ENCODE measurements at places on chromosomes 2 and 18.

- no peak for DNase-seq
Measured at GRCh38 chr18:8984131-8984721, 118.3 kb upstream of the NDUFV2 start.

GRCh38 chr2:122519366-122519765, 763.9 kb downstream of the TSN start:
- no peak for DNase-seq

GRCh38 chr2:7812231-7812995, 869.4 kb upstream of the ID2 start:
- DNase-seq: no peak

- DNase-seq: no peak
Measured at GRCh38 chr2:208489687-208490086, 83.1 kb downstream of the PTH2R start.

GRCh38 chr2:132515010-132515409, 98.4 kb downstream of the GPR39 start:
- DNase-seq: no peak

DNA sequence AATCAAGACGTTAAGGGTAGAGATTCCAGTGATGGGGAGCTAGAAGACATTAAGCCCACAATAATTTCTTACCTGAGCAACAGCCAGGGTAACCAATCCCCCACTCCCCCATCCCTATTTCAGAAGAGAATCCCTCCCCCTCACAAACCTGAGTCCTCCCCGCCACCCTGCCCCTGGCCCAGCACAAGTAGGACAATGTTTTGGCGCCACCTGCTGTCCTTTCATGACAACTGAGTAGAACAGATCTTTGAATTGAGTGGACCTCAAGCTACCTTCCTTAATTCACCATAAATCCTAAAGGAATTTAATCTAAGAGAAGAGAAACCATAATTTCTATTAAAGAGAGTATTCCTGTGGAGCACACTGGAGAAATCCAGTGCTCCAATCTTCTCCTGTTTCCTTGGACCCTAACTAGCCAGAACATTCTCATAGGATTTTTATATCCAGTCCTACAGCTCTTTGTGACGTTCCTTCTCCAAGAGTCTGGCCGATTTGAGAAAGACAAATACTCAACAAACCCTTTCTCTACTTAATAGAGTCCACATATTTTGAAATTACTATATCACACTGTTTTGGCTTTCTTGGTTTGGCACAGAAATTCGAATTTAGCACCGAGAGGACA, 41.1 kb downstream of the NHEJ1 start:
- DNase-seq: peak; percentile 81

GRCh38 chr2:187618813-187619212, 64.6 kb upstream of the TFPI start:
- DNase-seq: no peak

DNA sequence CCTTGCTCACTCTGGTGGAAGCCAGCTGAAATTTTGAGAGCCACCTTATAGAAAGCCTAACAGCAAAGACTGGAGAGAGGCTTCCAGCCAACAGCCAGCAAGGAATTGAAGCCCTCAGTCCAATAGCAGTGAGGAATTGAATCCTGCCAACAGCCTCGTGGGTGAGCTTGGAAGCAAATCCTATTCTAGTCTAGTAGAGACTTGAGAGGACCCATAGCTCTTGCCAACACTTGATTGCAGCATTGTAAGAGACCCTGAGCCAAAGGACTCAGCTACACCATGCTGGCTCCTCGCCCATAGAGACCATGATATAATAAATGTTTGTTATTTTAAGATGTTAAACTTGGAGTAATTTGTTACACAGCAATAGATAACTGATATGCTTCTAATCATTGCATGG, 403.0 kb upstream of the TNP1 start:
- DNase-seq: no peak

DNA sequence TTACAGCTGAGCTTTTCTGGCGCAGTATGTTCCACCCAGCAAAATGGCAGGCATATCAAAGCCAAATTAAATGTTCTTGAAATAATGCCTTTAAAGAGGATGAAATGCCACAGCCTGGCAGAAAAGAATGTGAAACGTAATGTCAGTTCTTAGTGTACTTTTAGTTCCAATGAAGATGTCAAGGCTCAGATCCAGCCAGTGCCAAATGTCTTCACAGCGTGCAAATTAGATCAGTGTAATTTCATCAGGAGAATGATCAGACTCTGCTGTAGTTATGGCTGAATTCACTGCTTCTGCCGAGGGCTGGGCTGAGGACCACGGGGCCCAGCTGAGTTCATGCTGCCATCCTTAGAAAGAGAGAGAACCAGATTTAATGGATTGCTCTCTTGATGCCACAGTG, 78.7 kb upstream of the ITGA4 start:
- DNase-seq: no peak

DNA sequence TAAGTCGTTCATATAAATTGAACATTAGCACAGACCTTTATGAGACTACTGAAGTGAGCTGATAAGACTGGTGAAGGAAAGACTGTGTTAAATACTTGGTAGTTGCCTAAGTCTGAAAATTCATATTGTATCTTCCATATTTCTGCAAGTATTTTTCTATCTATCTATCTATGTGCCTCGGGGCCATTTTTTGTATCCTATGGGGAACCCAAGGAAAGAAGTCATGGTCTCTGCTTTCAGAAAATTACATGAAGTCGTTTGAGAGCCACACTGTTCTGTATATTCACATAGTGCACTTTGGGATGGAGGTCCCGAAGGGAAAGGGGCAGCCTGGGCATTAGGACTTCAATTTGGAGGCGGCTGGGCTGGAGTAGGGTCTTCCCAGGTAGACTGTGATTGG, 89.6 kb downstream of the EPAS1 start:
- DNase-seq: no peak

GRCh38 chr18:23888881-23889280, 125.7 kb upstream of the TTC39C start:
- no peak for DNase-seq

DNA sequence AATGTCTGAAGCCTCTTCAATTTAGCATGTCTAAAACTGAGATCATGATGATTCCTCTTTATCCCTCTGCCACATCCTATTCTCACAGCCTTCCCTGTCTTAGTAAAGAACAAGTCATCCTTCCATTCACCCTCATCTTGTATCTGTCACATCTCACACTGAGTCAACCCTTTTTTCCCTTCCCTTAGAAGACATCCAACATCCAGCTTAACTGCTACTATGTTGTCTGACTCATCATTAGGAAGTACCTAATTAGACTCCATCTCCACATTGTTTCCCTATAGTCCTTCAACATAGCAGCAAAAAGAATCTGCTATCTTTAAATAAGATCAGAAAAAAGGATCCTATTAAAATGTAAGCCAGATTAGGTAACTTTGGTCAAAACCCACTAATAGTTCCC, 85.2 kb upstream of the GRB14 start:
- DNase-seq: no peak

GRCh38 chr2:37753758-37754157, 82.3 kb upstream of the CDC42EP3 start:
- DNase-seq: no peak

DNA sequence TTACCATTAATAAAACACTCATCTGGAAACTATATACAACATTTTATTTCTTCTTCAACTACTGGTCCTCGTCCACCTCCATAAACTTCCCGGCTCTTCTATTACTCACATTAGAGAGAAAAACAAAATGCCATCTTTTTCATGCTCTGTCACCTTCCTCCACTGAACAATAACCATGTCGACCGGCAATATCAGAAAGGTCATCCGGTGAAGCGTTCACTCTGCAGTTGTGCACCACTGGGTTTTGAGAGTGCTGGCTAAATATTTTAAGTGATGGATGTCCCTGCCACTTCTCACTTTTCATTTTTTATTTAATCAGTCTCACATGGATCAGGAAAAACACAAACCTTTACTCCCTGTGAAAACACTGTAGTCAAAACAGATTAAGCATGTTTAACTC, 48.2 kb downstream of the SPP2 start:
- no peak for DNase-seq

GRCh38 chr2:96575785-96576456, 39.4 kb downstream of the ARID5A start:
- no peak for DNase-seq

GRCh38 chr2:12515871-12516270, 200.9 kb upstream of the TRIB2 start:
- DNase-seq: no peak

DNA sequence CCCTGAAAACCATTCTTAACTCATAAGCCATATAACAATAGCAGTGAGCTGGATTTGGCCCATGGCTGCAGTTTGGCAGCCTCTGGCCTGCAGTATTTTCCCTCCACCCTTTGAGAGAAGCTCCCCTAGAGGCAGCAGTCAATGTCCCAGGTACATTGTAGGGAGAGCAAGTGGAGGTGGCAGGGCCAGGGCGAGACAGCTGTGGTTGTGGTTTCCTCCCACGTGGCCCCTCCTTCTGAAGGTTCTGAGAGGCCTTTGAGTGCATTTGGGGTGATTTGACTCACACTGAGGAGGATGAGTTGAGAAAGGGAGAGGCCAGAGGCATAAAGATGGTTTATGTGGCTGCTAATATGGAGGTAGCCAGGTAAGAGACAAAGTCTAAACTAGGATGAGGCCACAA, 45.5 kb upstream of the LDAH start:
- no peak for DNase-seq

DNA sequence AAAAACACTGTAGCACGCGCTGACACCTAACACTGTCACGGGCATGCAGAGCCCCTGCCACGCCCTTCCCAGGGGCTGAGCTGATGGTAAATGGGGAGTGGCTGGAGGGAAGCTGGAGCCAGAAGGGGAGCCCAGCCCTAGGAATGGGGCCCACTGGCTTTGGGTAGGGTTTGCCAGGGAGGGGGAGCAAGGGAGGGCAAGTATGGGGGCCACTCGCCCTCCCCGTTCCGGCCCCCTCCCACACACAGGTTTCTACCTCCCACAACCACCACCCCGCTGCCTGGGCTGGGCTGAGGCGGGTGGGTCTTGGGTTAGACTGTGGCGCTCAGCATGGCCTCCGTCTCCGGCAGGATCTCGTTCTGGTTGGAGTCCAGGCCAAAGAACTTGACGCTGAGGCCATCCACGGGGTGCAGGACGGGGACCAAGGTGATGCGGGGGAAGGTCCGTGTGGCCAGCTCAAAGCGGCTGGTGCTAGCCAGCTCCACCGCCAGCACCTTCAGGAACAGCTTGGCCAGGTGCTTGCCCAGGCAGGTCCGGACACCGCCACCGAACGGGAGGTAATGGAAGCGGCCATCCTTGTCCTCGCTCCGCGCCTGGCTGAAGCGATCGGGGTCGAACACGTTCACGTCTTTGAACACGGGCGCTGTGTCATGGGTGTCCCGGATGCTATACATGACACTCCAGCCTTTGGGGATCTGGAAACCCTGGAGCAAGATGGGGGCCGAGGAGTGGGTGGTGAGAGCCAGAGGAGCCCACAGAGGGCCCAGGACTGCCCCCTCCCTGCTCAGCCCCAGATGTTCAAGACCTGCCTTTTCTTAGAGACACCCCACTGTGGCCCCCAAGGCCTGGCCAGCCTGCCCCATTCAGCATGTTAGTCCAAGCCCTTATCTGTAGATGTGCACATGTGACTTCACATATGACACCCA, 15.5 kb downstream of the CYP26B1 start:
- no peak for DNase-seq

- no peak for DNase-seq
Measured at GRCh38 chr2:41966920-41967319, 80.9 kb upstream of the PKDCC start.

DNA sequence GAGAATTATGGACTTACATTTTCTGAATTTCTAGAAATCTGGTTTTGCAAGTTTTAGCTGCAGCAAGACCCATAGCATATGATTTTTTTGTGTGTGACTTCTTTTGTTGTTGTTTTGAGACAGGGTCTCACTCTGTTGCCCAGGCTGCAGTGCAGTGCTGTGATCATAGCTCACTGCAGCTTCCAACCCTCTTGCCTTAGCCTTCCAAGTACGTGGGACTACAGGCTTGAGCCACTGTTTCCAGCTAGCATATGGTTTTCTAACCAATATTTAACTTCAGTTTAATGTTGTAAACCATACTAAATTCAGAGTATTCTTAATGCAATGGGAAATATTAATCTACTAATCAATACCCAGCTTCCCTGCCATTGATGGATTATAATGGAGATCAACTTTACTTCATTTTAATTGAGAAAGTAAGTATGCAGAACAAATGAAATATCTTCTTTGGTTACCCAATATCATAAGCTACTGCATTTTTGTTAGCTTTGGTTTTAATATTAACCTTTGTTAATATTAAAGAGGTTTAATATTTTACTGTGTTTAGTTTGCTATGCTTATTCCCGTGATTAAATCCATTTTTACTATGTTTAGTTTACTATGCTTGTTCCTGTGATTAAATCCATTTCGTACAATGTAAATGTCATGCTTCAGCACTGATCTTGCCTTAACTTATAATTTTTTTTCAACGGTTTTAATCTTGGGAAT, 273.4 kb upstream of the TMEFF2 start:
- no peak for DNase-seq

GRCh38 chr2:221484761-221485502, 87.2 kb downstream of the EPHA4 start:
- DNase-seq: no peak

- DNase-seq: no peak
Measured at GRCh38 chr2:191222507-191222906, 22.7 kb upstream of the MYO1B start.

DNA sequence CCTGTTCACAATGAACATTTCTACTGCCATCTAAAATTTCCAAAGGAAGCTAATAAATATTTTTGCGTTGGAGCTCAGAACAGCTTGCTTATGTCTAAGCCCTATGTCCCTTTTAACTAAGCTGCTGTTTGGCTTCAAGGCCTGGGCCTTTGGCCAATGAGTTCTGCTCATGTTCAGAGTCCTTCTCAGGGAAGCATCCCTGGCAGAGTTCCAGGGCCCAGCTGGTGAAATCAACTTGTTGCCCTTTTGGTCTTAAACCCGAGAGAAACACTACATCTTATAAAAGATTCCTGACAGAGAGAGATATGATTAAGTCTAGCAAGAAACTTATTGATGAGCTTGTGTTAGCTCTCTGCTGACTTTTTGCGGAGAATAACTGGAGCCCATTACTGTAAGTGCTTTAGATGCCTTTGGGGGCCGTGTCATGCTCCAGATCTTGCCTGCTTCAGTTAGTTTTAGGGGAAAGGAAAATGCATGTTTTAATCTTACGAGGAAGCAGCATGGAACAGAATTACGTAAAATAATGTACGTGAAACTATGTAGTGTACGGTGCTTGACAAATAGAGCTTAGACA, 102.5 kb upstream of the NOSTRIN start:
- no peak for DNase-seq

DNA sequence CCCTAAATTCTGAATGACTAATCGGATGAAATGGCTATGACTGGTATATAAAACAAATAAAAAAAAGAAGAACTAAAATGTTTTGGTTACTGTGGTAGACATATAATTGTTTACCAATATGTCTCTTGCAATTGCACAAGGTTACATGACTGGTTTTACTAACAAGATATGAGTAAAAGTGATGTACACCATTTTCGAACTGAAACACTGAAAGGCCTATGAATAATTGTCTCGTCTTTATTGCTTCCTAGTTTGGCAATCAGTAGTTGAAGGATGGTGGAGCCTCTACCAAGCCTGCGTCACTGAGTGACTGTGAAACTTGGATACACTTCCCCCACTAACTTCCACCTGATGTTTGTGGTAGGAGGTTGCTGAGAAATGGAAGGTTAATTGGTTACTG, 16.5 kb downstream of the CDH19 start:
- no peak for DNase-seq

GRCh38 chr2:207126724-207127308, 38.9 kb downstream of the KLF7 start:
- no peak for DNase-seq

GRCh38 chr18:79604205-79604912, 75.2 kb upstream of the CTDP1 start:
- no peak for DNase-seq

- no peak for DNase-seq
Measured at GRCh38 chr2:184743096-184743495, 144.8 kb downstream of the ZNF804A start.
